ENCODE measurements at places on chromosomes 2 and 18.
A peak's percentile ranks its signal among the peaks of the same experiment; 100 is the strongest.

DNA sequence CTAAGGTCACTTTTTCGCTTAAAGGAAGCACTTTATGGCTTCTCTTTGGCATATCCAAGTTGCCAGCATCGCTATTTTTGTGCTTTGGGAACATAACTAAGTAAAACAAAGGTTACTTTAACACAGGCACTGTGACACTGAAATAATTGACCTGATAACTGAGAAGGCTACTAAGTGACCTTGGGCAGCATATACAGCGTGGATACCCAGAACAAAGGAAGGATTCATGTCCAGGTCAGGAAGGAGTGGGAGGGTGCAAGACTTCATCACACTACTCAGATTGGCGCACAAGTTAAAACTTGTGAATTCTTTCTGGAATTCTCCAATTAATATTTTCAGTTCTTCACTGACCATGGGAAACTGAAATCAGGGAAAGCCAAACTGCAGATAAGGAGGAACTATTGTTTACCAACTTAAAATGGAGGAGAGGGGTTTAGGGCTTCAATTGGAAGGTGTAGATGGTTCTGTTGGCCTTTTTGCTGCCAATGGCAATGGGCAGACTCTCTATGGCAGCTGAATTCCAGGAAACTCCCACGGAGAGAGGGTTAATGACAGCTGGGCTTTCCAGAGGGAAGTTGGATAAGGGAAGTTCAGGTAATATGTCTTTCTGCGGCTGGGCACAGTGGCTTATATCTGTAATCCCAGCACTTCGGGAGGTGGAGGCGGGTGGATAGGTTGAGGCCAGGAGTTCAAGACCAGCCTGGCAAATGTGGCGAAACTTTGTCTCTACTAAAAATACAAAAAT, 45.3 kb downstream of the COMMD1 start:
- no peak for DNase-seq

GRCh38 chr2:98444436-98445176, at the start of gene INPP4A:
Gene INPP4A, plus strand, starts transcription at chr2:98444858. Its CDS starts 75,191 bp downstream, at chr2:98520049.
- peak; percentile 73 for DNase-seq

- no peak for DNase-seq
Observed at GRCh38 chr2:85628658-85629057, 12.7 kb downstream of the USP39 start.

GRCh38 chr2:43049836-43050801, 176.3 kb downstream of the ZFP36L2 start:
- no peak for DNase-seq

DNA sequence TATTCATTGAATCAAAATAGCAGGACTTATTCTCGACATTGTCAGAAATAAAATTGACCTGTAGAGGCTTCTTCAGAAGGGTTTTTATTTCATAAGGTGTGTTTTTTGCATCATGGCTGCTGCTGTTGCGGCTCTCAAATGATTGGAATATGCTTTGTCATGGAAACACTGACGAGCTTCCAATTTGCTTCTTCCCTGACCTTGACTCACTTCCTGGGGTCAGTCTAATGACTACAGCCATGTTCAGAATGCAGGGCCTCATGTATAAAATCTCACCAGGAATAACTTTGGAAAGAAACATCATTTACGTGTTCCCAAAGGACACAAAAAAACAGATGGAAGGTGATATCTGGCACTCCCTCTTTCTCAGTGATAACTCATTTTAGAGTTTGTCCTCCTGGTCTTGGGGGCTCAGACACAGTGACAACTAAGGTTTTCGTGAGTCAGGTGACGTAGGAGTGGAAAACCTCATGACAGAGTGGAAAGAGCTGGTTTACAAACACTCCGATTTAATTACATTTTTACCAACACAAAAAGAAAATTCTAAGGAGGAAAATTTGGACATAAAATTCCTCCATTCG, 467.0 kb upstream of the RAB12 start:
- DNase-seq: no peak

GRCh38 chr2:232609607-232610006, 23.8 kb upstream of the EFHD1 start:
- DNase-seq: no peak

- no peak for DNase-seq
Observed at GRCh38 chr18:35458677-35459441, 38.9 kb downstream of the INO80C start.

GRCh38 chr2:214856137-214856536, 46.7 kb upstream of the BARD1 start:
- no peak for DNase-seq

- no peak for DNase-seq
Observed at GRCh38 chr2:65287364-65287763, 59.7 kb downstream of the ACTR2 start.

GRCh38 chr2:147501968-147502367, 342.9 kb upstream of the ACVR2A start:
- no peak for DNase-seq

- DNase-seq: no peak
Observed at GRCh38 chr2:211745295-211746097, 793.1 kb downstream of the ERBB4 start.

DNA sequence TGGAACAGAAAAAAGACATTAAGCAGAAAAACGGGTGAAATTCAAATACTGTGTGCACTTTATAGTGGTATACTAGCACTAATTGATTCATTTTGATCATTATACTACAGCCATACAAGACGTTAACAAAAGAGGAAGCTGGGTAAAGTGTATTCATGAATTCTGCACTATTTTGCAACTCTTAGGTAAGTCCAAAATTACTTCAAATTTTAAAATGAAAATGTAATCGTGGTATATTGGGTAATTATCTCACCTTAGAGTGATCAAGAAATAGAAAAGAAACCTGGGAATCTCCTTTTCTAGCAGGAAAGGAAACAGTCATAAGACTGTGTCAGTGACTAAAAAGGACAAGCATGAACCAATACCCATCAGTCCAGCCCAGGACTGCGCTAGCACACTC, 5.4 kb downstream of the TGFBRAP1 start:
- no peak for DNase-seq

GRCh38 chr2:14223576-14223975, 408.9 kb upstream of the LRATD1 start:
- no peak for DNase-seq

DNA sequence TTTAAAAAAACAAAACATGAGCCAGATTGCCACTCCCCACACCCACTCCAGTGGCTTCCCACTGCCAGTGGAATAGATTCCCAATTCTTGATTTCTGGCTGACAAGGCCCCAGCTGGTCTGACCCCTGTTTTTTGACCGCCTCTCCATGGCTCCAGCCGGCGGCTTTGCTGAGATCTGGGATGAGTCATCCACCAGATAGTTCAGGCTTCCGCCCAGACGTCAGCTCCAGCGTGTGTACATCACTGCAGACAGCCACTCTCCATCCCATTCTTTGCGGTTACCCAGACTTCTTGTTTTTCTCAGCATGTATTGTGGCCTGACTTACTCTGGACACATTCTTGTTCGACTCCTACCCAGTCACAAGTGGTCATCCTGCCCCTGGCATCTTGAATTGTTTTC, 227.9 kb downstream of the GBX2 start:
- no peak for DNase-seq

DNA sequence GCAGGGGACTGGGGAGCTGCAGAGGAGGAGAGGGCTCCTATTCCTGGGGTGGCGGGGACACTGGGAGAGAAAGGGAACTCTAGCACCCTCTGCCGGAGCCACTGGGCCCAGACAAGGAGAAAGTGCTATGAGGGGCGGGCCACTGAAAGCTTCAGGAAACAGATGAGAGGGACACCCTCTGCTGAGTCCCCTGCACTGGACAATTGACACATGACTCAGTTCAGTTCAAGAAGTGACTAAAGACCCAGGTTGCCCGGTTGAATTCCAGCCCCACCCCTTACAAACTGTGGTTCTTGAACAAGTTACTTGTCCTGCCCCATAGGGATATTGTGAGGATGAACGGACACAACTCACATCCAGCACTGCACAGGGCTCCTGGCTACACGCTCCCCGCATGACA, 5.0 kb downstream of the RUFY4 start:
- DNase-seq: no peak

- no peak for DNase-seq
Observed at GRCh38 chr2:19738707-19739106, 163.1 kb downstream of the TTC32 start.

GRCh38 chr2:119253760-119254600, 30.3 kb downstream of the STEAP3 start:
- DNase-seq: no peak

- no peak for DNase-seq
Observed at GRCh38 chr2:203741566-203741965, 35.1 kb downstream of the CD28 start.

DNA sequence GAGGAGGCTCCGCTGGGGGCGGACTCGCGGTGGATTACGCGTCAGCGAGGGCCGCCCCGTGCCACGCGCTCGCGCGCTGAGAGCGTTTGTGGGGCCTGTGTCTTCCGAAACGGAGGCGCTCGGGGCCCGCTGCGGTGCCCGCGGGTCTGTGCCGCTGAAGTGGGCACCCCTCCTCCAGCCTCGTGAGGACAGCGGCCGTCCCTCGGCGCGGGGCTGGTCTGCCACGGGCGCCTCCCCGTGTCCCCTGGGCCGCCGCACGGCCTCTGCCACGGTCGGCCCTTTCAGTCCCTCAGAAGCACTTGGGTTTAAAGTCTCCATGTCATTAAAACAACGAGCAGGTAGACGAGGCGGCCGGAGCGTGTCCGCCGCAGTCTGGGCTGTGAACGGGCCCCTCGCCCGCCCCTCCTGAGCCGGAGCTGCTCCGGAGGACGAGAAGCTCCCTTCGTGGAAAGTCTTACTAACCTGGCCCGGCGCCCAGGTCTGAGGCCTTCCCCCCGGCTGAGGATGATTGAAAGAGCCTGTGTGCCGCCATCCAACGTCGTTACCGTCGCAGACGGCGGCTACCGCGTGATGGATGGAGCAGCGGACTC, 97.6 kb downstream of the NFATC1 start:
- no peak for DNase-seq

- DNase-seq: no peak
Observed at GRCh38 chr2:46923041-46923528, 7.5 kb upstream of the MCFD2 start.
